ENCODE measurements at places on chromosomes 5 and 9.

DNA sequence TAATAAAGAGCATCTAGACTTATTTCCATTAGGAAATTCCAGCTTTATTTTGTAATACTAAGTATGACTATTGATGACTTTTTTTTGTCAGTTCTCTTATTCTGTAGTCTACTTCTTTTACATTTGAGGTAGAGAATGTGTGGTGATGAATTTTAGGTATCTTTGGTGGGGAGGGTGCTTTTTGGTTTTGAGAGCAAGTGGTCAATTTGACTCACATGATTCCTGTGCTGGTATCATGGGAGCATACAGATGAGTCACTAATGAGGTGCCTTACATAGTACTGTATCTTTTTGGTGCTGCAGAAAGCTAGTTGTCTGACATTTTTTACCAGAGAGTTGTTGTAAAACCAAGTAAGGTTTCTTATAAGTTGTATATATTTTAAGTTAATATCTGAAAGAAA, 35.3 kb downstream of the ERBIN start:
- no peak for DNase-seq

DNA sequence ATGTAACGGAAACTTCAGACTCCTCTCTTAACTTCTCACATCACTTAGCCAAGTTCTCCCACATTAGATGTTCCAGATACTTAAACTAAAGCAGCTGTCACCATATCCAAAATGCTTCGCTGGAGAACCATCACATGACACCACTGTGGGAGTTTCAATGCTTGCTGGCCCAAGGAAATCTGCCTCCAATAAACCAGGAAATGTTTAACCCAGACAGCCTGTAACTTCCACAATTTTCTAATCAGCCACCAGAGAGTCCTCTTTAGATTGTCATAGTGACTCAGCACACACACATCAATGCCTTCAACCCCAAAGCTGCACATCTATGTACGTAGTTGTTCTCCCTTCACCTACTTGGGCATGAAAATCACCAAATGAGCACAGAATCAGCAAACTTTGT, 118.7 kb downstream of the LPAR1 start:
- no peak for DNase-seq

DNA sequence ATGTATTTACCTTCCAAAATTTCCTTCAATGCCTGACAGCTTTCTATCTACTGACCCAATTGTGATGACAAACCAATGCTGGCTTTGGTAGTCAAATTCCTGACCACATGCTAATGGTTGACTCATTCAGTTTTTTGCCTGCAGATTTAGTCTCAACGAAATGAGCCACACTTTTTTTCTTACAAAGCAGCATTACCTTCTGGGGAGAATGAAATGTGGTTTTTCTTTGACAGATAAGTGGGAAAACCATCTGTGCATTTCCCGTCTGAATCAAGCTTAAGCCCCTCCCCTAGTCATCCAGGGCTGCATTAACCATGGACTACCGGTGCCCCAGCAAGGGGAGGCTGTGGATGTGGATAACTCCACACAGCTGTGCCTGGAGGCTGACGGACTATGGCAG, 99.6 kb upstream of the TAF11L2 start:
- DNase-seq: no peak

- no peak for DNase-seq
Observed at GRCh38 chr5:99702565-99702964, 773.8 kb upstream of the CHD1 start.

DNA sequence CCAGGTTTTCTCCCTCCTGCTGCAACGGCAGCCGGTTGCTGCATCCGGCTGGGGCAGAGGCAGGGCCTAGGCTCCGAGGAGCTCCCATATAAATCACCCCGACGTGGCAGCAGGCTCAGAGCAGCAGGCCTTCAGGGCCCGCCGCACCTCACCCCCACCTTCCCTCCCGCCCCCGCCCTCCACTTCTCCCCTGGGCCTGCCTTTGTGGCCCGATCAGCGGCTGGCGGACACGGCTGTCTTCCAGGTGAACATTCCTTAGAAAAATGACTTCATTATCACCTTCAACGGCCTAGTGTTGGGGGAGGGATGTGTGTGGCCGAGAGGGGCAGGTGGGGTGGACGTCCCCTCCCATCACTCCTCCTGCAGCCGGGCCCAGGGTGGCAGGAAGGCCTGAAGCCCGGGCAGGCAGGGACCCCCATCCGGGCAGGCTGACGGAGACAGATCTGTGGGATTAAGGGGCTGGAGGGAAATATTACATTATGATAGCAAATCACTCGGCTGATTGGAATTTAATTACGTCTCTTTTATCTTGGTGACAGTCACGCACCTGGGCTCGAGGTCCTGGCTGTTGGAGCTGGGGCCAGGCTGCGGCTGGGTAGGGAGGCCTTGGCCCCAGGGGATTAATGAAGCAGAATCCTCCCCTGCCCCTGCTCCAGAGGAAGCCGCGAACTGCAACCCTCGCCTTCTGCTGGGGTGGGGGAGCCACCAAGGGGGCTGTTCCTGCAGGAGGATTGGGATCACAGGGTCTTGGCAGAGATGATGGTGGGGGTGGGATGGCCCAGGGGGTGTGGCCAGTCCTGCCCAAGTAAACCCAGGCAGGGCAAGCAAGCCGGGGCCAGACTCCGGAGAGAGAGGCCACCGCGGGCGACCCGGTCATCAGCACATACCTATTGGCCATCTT, 38.4 kb upstream of the RXRA start:
- DNase-seq: no peak

DNA sequence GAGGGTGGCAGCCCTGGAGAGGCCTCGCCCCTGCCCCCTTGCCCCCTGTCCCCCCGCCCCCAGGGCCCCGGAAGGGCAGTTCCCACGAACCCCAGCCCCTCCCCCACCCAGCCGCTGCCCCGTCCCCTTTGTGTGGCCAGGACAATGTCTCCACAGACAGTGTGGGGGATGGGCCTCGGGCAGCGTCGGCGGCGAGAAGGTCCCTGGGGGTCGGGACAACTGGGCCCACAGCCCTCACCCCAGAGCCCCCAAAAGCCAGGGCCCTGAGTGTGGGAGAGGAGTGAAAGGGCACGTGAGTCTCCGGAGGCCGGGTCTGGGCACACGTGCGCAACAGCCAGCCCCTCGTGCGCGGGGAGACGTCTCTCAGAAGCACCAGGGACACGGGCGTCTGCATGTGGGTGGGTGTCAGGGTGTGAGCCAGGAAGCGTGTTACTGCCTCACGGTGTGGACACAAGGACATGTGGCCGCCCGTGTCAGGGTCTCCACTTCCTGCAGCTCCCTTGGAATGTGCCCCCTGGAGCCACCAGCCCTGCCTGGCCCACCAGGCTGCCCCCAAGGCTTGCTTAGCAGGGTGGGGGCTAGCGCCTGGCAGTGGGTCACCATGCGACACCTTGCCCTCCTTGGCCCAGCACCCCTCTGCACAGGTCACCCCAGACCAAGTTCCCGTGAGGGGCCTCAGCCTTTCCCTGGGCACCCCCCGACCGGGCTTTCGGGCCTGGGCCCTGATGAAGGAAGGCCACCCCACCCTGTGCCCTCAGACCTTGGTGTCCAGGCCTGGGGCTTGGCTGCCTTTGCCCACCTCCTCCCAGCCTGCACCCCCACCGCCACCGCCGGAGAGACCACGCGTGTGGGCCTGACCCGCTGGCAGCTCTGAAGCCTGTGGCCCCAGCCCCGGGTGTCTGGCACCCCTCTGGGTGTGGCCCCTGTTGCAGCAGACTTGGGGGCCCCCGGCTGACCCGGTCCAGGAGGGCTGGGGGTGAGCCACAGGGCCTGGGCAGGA, 12.8 kb upstream of the NRARP start:
- DNase-seq: no peak

GRCh38 chr5:103293099-103293498, 34.5 kb downstream of the MACIR start:
- DNase-seq: no peak

DNA sequence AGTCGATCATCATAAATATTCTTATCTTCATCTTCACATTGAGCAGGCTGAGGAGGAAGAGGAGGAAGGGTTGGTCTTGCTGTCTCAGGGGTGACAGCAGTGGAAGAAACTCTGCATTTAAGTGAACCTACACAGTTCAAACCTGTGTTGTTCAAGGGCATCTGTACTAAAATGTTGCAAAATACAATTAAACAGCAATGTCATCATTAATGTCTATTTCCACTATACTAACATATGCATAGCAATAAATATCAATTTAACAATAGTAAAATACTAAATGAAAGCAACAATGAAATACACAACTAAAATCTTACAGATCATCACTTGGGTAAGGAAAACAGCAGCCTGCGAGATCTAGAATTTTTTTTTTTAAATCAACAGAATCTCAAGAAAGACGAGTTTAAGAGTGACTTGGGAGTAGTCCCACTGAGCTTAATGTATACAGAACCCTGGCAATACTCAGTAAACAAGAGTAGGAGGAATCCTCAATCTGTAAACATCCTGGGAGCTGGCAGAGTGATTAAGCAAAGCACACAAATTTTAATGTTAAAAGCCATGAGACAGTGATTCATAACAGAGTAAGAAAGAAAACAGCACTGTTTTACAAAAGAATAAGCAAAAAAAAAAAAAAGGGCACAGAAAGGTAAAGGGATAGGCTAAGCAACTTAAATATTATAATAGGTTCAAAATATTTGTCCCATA, 10.0 kb downstream of the HOMER1 start:
- no peak for DNase-seq

- DNase-seq: no peak
Observed at GRCh38 chr5:157865781-157866180, 6.8 kb upstream of the CLINT1 start.

DNA sequence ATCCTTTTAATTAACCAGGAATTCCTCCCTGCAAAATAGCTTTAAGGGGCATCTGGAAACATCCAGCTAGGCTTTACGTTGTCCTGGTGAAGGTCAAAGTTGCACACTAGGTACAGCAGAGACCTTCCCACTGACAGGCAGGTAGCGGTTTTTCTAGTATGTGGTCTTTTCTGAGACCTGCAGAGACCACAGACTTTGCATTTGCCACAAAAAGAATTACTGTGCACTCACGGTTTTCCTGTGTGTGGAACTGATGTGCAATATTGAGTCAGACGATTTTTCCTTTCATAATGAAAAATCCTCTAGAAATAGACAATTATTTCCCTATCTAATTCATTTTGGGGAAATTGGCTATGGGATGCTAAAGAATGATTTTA, 417.0 kb upstream of the ADAMTSL1 start:
- DNase-seq: no peak

DNA sequence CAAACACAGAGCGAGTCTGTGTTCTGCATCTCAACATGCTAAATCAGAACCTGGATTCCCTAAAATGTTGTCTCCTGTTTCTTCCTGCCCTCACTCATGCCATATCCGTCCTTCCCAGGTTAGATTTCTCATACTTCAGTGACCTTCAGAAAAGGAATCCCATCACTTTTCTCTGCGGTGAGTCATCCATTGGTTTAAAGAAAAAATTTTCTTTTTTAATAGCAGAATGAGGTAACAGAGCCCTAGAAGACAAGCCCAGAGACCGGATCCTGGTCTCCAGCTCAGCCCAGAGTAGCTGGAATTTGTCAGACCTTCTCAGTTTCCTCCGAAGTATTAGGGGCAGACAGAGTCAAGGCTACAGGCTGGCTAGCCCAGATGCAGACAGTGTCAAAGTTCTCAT, 143.2 kb upstream of the DMRT1 start:
- DNase-seq: no peak

GRCh38 chr5:144169904-144170275, 569 bp downstream of the YIPF5 start:
- DNase-seq: no peak

GRCh38 chr5:7991125-7991821, 122.3 kb downstream of the MTRR start:
- no peak for DNase-seq

DNA sequence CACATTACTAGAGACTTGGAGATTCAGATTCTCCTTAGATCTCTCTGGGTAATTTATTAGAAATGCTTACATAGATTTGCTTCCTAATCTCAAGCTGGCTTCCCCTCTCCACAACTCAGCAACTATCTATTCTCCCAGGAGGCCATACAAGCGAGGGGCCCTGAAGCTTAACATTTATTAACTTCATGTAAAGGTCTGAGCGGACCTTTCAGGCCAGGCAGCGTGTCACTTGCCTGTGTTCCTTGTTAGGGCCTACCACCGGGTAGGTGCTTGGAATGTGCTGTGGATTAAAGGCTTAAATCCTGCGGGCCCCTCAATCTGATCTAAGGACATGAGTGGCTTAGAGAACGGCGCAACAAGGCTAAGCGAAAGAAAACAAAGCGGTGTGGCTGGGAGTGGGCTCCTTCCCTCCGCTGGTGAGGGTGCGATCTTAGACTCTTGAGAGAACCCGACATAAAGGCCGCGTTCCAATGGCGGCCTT, 712 bp upstream of the HSPA4 start:
- DNase-seq: no peak

DNA sequence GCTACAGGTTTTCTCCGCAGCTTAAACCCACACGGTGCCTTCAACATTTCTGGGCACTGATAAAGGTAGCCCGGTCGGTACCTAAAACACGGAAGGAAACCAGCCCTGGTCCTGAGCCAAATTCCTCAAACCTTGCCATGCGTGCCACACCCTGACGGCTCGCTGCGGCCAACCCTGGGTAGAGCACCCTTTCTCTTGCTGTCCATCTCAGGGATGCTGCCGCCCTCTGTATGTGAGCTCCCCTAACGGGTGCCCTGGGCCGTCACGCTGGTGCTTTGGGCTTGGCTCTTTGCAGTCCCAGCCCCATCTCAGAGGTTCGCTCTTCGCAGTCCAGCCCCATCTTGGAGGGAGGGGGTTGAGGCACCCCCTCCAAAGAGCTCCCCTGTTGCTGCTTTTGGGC, 43.9 kb downstream of the PNPLA7 start:
- DNase-seq: no peak

- DNase-seq: no peak
Observed at GRCh38 chr5:5665225-5666075, 243.0 kb downstream of the ICE1 start.

DNA sequence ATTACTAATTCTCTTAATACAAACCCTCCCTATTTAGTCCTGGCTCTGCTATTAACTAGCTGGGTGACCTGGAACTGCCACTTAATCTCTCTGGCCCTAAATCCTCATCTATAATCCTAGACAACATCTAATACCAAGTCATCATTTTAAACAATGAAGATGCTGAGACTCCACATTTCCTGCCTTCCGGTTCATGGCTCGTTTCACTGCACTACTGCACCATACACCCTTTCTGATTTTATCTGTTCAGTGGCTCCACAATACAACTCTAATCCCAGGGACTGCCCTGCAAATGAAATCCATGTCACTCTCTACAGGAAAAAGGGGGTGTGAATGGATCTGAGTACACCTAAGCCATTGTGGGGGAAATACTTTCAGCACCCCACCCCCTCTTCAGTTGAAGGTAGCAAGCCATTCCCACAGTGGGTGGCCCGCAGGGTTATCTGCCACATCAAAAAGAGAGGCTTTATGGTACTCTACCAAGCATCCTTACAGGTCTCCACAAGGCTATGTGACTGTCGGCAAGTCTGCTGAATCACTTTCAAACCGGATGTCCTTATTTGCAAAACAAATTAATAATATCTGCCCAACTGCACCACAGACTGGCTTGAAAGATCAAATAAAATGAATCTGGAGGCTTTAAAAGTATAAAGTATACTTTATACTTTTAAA, 89.5 kb downstream of the EPB41L4A start:
- DNase-seq: no peak

DNA sequence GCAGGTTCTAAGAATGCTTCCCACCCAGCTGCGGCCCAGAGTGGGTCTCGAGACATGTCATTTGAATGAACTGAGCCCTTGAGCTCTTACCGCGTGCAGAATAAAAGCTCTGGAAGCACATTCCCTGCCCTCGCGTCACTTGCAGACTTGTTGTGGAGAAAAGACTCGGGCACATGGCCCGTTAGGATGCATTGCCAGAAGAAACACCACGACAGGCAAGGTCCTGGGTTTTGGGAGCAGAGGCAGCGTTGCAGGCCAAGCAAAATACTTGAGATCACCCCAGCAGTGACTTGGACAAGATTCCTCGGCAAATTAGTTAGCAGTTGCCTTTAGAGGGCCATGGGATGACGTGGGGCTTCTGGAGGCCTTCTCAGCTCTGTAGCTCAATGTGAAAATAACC, 170.8 kb upstream of the MSX2 start:
- DNase-seq: no peak
